ENCODE measurements at places on chromosomes 7 and 10.

DNA sequence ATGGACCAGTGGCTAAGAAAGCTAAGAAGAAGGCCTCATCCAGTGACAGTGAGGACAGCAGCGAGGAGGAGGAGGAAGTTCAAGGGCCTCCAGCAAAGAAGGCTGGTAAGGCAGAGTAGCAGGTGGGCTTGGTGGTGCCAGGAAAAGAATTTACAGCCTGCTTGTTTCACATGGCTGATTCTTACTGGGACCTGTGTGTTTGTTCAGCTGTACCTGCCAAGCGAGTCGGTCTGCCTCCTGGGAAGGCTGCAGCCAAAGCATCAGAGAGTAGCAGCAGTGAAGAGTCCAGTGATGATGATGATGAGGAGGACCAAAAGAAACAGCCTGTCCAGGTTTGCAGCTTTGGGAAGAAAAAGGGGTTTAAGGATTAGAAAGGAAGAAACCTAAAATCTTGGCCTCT lies 5.0 kb downstream of the NOLC1 start:
- no peak for DNase-seq

GRCh38 chr7:37309493-37309892 lies 139.2 kb downstream of the ELMO1 start:
- DNase-seq = no peak

DNA sequence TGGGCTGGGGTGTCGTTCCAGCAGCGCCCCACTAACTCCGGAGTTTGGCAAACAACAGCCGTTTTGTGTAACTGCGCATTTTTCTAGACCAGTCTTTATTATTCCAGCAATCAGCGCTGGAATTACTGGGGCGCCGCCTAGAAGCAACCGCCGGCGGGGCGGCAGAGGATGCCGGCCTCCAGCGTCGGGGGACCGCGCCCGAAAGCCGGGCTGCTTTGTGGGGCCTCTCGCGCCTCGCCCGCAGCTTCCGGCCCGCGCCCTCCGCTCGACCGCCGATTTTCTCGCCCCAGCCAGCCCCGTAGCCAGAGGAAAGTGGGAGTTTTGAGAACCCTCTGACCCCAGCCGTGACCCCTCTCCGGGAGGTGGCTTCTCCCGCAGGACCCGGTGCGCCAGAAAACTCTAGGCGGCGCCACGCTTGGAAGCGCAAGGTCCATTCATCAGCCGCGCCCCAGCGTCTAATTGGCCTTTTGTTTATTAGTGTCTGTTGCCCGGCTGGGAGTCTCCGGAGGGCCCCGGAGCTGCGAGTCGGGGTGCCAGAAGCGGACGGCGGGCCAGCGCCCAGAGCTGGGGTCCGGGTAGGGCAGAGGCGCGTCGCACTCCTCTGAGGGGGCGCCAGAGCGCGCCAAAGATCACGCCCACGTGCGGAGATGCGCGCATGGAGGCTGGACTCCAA lies 10.7 kb downstream of the EMX2 start:
- DNase-seq = no peak

DNA sequence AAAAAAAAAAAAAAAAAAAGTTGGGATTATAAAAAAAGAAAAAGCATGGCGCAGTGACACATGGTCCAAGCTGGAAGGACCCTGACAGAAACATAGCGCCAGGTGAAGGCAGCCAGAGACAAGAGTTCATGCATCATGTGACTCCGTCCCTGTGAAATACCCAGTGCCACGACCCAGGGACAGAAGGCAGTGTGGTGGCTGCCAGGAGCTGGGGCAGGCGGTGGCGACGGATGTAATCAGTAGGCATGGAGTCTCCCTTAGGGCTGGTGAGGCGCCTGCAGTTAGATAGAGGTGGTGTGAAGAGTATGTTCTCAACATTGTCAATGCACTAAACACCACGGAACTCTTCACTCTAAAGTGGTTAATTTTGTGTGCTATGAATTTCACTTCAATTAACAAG lies 43.9 kb downstream of the STK32C start:
- no peak for DNase-seq

GRCh38 chr10:42630537-42631134 lies 7.7 kb downstream of the ZNF33B start:
- no peak for DNase-seq

DNA sequence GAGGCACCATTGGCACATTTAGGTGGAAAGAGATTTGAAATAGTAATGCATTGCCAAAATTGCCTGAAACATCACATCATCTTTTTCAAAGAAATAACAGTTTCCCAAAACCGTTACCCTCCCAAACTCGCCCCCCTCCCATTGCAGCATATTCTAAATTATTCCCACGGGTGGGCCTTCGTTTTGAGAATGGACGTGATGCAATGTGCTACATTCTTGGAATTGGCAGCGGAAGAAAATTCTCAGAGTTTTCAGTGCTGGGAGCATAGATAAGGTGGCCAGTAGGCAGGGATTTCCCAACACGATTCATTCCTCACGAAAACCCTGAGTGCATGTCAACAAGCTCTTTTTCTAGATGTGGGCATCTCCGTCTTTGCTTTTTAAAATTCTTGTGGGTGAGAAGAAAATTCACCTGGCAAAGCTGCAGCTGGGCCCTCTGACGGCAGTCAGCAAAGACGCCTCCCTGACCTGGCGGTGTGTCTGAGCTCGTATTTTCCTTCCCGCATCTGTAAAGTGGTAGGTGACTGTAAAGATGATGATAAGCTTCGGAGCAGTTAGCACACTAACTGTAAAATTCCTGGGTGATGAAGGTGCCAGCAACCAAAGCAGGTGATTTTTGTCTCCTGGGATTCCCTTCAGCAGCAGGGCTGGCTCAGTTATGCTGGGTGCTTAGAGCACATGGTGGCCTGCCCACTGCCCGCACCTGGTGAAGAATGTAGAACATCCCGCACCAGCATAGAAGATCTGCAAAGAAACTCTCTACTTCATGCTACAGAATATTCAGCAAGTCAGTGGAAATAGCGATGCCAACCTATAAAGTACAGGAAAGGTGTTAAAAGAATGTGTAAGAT lies 141.9 kb upstream of the KLF6 start:
- DNase-seq = no peak

DNA sequence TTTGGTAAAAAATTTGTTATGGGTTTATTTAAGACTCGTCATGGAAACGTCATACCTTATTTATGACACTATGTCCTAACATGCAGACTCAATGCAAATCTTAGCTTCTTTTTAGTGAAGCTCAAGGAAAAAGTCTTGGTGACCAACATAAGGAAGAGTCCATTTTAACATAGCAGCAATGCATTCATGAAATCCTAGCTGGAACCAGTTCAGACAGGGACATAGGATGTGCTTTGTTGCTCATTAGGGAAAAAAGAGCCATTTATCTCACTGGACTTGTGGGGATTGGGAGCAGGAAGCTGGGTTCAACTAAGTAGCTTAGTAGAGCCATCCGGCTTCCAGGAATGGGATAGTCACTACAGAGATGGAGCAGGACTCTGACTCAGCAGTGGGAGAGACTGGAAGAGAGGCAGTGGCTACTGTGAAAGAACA lies 100.7 kb upstream of the DKK1 start:
- DNase-seq = no peak

- no peak for DNase-seq
Measured at GRCh38 chr7:5797716-5798115, 16.3 kb upstream of the RNF216 start.

GRCh38 chr7:116899308-116899707 lies 36.9 kb downstream of the CAPZA2 start:
- peak; percentile 31 for DNase-seq
